ENCODE measurements at places on chromosomes 13 and 19.
A peak's percentile ranks its signal among the peaks of the same experiment; 100 is the strongest.

DNA sequence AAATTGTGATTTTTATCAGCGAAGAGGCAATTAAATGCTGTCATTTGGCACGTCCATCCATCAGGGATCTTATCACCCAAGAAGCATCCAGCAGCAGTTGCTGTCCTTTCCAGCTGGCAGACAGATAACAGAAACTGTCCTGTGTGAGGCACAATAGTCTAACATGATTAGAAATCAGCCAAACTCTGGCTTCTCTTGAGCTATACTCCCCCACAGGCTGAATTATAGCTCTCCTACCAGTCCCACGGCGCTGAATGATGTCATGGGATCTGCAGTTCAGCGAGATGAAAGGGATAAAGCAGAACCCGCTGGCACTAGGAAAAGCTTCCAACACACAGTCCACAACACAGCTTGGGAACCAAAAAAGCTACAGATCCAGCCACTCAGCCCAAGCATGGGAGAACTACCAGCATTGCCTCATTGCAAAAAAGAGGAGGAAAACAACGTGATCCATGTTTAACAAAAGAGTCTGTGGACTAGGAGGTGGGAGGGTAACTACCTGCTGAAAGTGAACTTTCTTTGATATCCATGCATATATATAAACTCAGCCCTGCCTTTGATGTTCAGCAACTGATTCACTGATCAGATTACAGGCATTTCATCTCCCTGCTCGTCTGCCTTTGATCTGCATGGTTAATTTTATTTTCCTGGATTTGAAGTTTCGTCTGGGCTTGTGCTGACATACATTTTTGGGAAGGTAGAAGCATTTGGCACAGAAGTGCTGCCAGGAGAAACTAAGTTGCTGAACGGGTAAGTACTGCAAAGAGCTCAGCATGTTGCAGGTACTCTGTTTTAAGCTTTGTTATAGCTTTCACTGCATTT lies at the start of gene TNFRSF19:
Gene TNFRSF19, plus strand, starts transcription at position 314 of the 822 bp plus-strand sequence. CDS start 19,772 bp downstream, outside the sequence.
- DNase-seq, result peak; percentile 84

GRCh38 chr13:24900507-24900906 lies 136.5 kb downstream of the RNF17 start:
- DNase-seq, result no peak

DNA sequence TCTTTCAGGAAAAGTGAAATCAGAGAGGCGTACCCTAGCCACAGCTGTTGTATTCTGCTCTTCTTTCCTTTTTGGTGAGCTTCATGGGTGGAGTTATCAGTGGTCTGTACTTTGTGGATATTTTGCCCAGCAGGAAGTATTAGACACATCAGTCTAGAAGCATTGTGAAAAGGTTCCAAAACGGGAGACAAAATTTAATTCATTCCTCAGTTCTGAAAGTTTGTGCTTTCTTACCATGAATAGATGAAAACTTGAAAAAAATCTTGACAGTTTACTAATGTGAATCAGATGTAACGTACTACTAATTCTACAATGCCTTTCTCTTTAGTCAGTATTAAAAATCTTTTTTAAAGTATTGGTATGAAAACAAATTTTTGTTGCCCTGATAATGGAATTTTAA lies 116.8 kb downstream of the DNAJC3 start:
- no peak for DNase-seq

DNA sequence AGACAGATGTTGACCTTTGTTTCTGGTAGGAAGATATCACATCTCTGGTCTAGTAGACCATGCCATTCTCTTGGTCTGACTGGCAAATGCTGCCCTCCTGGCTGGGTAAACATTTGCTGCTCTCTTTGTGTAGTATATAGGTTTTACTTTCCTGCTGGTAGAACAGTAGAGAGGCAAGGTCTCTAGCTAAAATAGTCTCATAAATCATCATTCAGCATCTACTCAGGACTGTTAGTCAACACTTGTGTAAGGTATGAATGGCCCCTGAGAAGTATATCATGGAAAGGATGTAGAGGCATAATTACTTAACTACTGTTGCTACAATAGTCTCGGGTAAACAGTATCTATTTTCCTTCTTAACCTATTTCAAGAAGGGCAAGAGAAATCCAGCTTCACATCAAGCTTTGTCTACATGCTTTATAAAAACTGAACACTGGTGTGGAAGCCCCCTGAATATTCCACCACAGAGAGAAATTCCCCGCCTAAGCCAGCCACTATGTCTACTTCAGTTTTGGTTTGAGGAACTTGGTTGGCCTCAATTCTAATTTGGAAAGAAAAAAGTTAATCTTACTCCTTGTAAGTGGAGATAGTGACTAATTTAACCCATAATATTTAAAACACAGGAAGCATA lies 18.4 kb upstream of the MYCBP2 start:
- DNase-seq, result no peak

DNA sequence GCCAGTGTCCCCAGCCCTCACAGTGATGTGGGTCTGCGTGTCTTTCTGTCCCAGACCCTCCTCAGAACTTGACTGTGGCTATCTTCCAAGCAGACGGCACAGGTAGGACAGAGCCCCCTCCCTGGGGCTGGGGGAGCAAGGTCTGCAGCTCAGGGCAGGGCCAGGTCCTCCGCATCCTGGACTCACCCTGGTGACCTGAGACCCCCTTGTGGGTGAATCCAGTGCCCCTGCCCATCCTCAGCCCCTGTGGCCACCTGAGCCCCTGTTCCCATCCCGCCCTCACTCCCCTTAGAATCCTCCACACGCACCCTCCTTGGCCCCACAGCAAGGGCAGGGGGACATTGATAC lies 39.0 kb upstream of the CD33 start:
- no peak for DNase-seq

DNA sequence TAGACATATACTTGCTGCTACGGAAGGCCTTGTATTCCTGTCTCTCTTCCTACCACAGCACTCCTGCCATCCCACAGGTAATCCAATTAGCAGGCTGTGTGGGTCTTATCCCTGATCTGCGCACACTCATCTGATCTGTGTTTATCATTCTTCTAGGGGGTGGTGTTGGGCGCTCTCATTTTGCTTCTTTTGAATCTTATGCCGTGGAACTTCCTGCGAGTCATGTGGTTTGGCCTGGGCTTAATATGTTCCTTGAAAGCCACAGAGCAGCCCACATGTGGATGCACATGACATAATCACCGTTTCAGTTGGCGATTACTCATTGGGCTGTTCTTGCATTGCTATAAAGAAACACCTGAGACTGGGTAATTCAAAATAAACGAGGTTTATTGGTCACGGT lies 7.5 kb downstream of the RASA3 start:
- no peak for DNase-seq

GRCh38 chr13:44540761-44541434 lies 35.2 kb downstream of the TSC22D1 start:
- DNase-seq, result no peak

DNA sequence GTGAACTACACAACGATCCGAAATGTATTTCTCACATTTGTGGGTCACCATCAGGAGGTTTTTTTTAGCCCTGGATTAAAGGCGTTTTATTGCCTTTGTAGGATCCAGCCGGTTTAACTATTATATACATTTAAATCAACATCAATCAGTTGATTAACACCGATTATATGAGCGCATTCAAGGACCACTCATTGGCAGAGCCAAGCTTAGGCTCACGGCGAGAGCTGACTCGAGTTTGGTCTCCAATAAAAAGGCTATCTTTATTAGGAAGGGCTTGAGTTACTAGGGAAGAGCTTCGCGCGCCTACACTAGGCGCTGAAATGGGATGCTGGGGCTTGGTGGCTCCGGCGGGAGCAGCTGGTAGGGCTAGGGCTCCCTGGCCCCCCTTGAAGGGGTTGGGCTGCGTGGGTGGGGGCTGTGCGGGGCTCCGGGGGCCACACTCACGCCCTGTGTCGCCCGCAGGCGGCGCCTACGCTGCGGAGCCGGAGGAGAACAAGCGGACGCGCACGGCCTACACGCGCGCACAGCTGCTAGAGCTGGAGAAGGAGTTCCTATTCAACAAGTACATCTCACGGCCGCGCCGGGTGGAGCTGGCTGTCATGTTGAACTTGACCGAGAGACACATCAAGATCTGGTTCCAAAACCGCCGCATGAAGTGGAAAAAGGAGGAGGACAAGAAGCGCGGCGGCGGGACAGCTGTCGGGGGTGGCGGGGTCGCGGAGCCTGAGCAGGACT lies 4.2 kb downstream of the PDX1 start:
- no peak for DNase-seq

DNA sequence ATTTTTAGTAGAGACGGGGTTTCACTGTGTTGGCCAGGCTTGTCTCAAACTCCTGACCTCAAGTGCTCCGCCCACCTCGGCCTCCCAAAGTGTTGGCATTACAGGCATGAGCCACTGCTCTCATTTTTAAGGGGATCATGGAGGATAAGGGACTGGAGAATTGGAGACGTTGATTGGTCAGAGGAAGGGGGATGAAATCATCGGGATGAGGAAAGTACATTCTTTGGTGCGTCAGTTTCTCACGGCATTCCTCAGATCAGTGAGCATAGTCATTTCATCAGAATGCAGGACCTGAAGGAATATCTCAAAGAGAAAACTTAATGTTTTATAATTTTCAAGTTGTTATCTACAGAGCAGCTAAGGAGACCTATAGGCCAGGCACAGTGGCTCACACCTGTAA lies 14.0 kb downstream of the ZNF114 start:
- DNase-seq, result no peak

GRCh38 chr13:99855526-99856420 lies 115.8 kb downstream of the ZIC5 start:
- DNase-seq, result no peak

- DNase-seq, result no peak
These were observed 27.7 kb downstream of the LCP1 start for GRCh38 chr13:46154136-46154801.

GRCh38 chr19:48591021-48591420 lies 15.5 kb upstream of the SPACA4 start:
- DNase-seq, result no peak

DNA sequence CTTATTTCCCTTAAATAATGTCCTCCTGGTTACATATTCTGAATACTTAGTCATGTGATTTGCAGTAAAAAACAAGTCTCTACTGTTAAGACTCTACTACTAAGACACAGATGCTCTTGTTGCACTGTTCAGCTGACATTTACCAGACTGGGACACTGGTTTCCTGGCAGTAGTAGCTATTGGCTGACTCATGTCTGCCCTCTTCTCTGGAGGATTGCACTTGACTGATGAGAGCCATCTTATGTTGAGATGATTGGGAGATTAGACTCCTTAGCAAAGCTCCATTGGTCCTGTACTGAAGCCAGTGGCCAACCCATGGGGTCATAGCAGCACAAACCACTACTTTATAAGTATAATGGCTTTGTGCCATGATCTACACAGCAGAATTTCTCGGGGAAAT lies 1672.6 kb upstream of the PCDH20 start:
- no peak for DNase-seq

DNA sequence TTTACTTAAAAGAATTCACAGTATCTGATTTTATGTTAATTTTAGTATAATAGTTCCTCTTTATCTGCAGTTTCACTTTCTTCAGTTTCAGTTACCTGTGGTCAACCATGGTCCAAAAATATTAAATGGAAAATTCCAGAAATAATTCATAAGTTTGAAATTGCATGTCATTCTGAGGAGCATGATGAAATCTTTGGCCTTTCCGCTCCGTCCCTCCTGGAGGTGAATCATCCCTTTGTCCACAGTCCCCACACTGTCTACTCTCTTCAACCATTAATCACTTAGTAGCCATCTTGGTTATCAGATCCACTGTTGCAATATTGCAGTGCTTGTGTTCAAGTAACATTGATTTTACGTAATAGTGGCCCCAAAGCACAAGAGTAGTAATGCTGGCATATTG lies 26.9 kb downstream of the SLITRK6 start:
- DNase-seq, result no peak

DNA sequence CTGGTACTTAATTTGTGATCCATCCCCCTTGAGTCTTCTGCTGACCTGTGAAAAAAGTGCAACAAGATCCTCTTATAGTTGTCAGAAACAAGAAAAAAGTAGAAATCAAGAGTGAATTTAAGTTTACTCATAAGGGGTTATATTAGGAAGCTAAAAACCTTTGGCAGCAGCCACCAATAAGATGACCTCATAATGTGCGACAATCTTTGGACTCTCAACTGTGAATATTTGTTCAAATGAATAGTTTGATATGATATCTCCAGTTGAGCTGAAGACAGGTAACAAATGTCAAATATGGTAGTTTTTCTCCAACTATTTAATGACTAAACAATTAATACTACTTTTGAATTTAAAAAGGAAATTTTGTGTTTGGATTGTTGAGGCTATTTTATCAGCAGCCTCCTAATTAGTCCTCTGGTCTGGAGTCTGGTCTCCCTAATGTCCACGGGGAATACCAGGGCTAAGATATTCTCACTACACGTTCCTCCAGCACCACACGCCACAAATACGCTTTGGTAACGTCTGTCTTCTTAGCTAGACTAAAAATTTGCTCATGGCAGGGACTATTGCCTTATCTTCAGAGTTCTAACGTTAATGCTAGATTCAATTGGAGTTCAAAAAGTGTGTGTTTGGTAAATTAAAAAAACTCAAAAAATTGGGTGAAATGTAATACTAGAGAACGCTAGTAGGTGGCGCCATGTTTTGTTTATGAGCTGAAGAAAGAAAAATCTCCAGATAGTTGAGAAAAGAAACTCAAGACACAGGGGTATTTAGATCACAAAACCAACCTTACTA lies 51.0 kb upstream of the PDX1 start:
- no peak for DNase-seq

- DNase-seq, result no peak
These were observed 67.5 kb upstream of the POSTN start for GRCh38 chr13:37666036-37666435.

DNA sequence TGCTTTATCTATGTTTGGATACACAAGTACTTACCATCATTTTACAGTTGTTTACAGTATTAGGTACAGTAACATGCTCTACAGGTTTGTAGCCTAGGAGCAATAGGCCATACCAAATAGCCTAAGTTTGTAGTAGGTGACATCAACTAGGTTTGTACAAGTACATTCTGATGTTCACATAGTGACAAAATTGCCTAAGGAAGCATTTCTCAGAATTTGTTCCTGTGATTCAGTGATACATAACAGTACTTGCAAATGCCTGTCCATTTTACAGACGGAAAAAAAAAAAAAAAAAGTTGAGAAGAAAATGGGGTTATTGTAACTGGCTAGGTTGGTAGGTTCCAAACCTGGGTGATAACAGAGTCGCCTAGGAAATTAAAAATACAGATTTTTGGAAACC lies 13.6 kb downstream of the UFM1 start:
- no peak for DNase-seq

DNA sequence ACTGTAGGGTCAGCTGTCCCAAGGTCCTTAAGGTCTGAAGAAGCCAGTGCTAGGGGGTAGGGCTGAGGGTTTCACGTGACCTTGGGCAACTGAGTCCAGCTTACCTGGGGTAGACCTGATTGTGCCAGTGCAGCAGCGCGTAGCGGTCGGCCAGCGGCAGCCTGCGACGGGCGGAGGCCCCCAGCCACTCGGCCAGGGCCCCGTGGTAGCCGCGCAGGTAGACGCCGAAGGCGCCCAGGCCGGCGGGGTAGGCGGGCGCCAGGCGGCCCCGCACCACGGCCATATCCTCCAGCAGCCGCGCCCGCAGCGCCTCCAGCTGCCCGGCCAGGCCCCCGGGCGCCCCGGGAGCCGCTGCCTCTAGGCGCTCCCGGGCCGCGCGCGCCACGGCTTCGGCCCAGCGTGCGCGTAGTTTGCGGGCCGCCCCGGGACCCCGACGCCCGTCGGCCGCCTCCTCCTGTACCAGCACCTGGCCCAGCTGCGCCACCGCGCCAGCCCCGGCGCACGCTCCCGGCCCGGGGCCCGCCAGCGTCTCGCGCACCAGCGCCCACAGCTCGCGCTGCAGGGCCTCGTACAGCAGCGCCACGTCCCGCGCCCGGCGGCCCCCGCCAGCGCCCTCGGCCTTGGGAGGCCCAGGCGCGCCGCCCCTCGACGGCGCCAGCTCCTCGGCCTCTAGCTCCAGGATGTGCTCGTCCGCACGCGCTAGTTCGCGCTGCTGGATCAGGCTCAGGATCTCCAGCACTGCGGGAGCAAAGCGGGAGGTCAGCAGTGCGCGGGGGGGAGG lies 10.9 kb downstream of the EXOC3L2 start:
- no peak for DNase-seq
